Fibroblast of skin of right biceps (primary cell): ENCODE measurements at places on chromosomes 12 and 14.

GRCh38 chr12:110750784-110751461 is 8.2 kb upstream of the PPP1CC start:
- DNase-seq, result peak; percentile 47

DNA sequence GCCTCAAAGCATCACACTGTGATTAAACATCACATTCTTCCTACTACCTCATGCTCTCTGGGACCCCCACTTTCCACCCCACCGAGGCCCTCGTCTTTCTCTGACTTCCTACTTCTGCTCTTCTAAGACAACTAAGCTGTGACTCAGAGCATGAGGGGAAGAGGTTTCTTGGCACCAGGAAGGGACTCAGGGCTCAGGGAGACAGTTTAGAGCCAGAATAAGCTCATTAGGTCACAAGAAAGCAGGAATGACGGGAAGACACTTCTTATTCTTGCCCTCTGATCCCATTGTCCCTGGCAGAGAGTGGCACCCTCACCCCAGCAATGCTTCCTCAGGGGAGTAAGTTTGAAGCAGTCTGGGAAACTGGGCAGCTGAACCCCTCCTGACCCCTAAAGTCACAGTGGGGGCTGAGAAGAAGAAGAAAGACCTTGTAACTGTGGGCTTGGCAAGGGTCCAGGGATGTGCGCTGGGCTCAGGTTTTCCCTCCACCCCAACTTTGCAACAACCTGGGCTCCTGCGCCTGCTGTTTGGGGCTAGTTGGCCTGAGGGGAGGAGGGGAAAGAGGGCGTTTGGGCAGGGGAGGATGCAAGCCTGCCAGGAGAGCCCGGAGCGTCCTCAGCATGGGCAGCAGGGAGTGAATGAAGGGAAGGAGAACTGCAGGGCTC is 64.6 kb upstream of the ACTN1 start:
- DNase-seq, result peak; percentile 80

DNA sequence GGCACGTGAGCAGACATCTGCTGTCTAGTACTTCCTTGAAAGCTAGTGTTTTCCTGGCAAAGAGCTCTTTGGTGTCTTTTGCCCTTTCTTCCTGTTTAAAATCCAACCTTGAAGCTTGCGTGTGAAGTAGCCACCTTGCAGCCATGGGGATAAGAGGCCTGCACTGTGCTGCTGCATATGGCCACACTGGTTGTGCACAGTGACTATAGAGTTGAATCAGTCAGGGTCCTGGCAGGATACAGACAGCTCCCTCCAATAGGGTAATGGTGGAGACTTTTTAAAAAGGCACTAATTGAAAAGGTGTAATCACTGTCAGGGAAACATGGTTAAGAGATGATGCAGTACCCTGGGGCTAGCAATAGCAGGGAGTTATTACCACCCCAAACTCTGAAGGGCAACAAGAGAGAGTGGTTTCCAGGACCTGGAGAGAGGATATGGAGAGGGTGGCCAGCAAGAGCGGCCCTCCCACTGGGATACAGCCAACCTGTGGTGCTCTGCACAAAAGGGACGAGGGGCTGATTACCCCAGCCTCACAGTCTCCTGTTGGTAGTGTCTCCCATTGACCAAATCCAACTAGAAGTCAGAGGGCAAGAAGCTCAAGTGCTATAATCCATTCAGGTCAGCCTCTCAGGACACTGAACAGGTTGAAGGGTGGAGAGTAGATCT is 4.8 kb upstream of the GLT8D2 start:
- no peak for DNase-seq

DNA sequence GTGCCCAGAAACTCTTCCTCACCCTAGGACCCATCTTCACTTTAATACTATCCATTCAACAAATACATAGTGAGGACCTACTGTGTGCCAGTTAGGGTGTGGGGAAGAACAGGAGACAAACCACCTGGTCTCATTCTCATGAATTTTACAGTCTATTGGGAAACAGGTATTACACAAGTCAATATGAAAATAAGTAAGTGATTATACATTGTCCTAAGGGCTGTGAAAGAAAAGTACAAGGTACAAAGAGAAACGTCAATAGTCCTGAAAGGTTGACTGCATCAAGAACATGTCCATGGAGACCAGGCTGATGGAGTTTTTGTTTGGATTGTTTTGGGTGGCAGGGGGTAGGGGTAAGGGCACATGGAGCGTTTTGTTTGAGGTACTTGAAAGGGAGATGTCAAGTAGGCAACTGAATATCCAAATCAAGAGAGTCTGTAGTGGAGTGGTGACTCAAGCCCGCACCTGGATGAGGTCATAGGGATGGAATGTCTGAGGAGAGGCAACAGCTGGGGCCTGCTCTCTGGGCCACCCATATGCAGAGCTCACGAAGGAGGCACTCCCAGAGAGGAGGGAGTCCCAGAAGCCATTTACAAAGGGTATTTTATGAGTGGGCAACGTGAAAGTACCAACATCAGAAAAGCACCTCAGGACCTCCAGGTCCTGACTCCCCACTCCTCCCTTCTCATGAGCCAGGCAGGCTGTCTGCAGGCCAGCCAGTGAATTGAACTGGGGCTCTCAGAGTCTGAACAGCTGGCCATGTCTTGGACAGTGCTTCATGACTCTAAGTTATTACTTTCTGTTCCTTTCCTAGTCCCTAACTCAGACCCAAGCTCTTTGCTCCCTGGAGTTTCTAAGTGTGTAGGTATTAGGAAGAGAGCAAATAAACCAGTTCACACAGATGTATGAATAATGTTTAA is 272.0 kb downstream of the ZFP36L1 start:
- DNase-seq, result no peak

- DNase-seq, result no peak
Observed at GRCh38 chr12:15318841-15319240, 3.5 kb upstream of the PTPRO start.

GRCh38 chr12:122687086-122687485 is 16.1 kb downstream of the HCAR2 start:
- DNase-seq, result peak; percentile 8

DNA sequence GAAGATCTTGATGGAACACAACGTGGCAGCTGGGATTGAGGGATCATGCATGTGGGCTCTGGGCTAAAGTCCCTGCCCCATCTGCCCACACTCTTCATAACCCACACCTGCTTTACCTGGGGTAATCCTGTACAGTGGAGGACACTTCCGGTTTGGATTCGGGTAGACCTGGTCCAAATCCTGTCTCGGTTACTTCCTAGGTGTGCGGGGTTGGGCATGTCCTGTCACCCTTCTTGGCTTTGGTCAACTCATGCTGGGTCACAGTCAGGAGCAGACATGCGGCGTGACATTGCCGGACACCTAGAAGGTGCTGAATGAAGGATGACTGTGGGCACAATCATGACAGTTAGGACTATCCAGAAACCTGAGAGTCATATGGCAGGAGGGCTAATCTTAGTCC is 30.7 kb upstream of the WSCD2 start:
- DNase-seq, result no peak

DNA sequence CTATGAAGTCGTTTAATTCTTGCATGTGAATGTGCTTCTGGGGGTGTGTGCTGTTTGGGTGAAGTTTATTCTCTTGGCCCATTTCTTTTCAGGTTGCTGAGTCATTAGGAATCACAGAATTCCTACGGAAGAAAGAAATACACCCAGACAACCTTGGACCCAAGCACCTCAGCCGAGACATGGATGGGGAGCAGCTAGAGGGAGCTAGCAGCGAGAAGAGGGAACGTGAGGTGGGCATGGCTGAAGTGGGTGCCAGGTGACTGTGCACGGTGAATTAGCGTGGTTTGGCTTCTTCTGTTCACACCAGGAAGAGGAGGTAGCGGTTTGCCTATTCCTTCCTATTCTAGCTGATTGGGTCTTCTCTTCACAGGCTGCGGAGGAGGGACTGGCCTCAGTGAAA is 19.2 kb downstream of the ZNF839 start:
- DNase-seq, result no peak

GRCh38 chr12:63949902-63950301 is 105.4 kb downstream of the SRGAP1 start:
- DNase-seq, result no peak

GRCh38 chr12:132191715-132192553 is 47.7 kb downstream of the NOC4L start:
- no peak for DNase-seq

- DNase-seq, result no peak
Observed at GRCh38 chr14:64409126-64409920, 21.2 kb downstream of the MTHFD1 start.

DNA sequence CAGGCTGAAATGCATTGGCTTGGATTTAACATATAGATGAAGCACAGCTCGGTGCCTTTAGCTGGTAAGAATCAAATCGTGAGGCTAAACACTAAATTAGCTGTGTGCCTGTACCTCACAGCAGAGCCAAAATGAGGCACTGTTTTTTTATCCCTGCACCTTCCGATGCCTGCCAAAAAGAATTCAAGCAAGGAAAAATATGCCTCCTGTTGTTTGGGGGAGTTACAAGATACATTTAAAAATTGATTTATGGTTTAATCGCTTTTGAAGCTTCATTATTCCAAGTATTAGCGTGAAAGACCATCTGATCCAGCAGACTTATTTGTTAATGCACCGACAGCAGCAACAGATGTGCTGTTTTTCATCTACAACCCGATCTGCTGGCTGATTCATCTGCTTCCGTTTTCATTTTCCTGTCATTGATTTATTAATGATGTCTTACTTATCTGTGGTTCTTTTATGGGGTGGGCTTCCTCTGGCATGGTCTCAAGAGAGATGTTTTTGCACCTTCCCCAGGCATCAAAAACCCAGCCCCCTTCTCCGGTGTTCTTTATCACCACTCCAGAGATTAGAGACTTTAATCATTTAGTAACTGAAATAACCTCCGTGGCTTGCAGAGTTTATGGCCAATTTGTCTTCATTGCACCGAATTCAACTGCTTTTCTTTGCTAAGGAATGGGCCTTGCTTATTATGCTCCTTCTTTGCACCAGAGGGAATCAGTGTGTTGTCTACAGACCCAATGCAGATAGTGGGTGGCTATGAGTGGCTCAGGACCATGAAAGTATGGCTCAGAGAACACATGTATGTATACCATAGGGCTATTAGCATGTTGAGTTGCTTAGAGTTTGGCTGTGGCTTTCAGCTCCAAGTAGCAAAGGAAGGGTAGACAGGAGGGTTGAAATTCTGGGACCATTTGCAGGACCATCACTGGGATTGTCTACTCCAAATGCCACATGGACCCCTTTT is 166.8 kb upstream of the TMEM260 start:
- DNase-seq, result no peak

- DNase-seq, result peak; percentile 61
Observed at GRCh38 chr14:81436296-81437138, 36.4 kb upstream of the STON2 start.

GRCh38 chr14:25400607-25401206 is 350.8 kb upstream of the STXBP6 start:
- peak; percentile 43 for DNase-seq

GRCh38 chr14:68393259-68393658 is 399.6 kb downstream of the ZFP36L1 start:
- DNase-seq, result no peak
